Stimulated activated CD8-positive, alpha-beta memory T cell treated with anti-CD3 and anti-CD28 coated beads, Interleukin-12 subunit alpha, Interleukin-12 subunit beta, amount 100 ng/mL, for 4 hours (primary cell): ENCODE measurements at places on chromosomes 11 and 22.

- DNase-seq = no peak
Observed at GRCh38 chr11:111582163-111582562, 20.1 kb upstream of the SIK2 start.

- DNase-seq = no peak
Observed at GRCh38 chr22:43154887-43155536, 3.7 kb downstream of the TSPO start.

- no peak for DNase-seq
Observed at GRCh38 chr22:40768206-40768605, 50.9 kb downstream of the SLC25A17 start.

DNA sequence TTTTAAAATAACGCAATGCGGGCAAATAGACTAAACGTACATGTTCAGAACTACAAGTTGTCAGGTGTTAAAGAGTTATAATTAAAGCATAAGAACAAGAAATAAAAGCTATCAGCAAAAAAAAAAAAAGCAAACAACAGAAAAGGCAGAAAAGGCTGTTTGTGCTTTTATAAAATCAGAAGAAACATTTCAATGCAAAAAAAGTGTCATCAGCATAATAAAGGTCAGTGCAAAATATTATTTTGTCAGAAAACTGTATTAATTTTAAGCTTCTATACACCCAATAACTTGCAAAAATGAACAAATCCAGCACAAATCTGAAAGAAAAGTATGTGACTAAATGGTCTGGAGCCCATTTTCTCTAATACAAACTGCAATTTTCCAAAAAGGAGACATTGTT, 23.6 kb downstream of the XKR3 start:
- DNase-seq = no peak

- DNase-seq = no peak
Observed at GRCh38 chr22:31039393-31039792, 41.7 kb upstream of the SMTN start.

GRCh38 chr11:43930868-43931716, 11.3 kb upstream of the C11orf96 start:
- no peak for DNase-seq

DNA sequence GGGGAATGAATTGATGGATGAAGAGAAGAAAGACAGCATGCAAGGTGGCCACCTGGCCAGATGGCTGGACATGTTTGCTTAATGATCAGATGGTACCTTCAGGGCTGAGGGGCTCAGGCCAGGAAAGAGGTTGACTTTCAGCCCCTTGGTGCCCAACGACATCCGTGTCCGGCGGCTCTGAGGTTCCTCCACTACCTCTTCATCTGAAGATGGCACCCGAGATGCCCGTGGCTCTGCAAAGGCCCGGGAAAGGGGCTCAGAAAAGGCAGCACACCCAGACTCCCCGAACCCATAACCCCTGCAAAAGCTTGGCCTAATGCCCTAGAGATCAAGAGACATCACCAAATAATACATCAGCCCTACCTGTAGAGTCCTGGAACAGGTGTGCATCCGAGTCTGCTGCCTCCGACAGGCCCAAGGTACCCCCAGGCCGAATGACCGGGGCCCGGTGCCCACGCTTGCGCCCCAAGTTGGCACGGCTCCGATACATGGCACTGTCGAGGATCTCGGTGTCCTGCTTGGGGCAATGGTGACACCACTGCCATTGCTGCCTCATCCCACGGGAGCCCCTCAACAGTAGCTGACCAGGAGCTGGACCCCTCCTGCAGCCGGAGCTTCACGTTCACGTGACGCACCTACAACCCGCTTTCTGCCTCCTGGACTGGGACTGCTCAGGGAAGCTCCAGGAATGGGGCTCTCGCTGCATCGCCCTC, 22.9 kb downstream of the TNKS1BP1 start:
- DNase-seq = no peak

DNA sequence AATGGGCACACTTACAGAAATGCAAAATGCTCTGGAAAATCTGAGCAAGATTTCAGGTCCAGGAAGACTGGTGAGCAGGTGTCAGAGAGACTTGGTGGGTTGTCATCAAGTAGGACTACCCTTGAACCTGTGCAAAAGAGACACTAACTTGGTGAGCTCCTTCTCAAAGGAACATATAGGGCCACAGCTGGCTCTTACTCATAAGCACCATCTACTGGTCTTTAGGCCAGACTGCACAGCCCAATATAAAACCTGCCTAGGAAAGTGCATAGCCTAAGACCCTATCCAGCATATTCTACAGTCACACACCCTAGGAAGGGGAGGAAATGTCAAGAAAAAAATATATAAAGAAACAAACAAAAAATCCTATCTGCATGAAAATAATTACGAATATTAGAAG, 18.2 kb upstream of the OR10W1 start:
- no peak for DNase-seq

- DNase-seq = no peak
Observed at GRCh38 chr22:19385221-19385906, 46.2 kb downstream of the HIRA start.
